ENCODE measurements at places on chromosomes 5 and 9.

GRCh38 chr9:89434636-89435035 is 63.3 kb downstream of the SEMA4D start:
- no peak for DNase-seq

DNA sequence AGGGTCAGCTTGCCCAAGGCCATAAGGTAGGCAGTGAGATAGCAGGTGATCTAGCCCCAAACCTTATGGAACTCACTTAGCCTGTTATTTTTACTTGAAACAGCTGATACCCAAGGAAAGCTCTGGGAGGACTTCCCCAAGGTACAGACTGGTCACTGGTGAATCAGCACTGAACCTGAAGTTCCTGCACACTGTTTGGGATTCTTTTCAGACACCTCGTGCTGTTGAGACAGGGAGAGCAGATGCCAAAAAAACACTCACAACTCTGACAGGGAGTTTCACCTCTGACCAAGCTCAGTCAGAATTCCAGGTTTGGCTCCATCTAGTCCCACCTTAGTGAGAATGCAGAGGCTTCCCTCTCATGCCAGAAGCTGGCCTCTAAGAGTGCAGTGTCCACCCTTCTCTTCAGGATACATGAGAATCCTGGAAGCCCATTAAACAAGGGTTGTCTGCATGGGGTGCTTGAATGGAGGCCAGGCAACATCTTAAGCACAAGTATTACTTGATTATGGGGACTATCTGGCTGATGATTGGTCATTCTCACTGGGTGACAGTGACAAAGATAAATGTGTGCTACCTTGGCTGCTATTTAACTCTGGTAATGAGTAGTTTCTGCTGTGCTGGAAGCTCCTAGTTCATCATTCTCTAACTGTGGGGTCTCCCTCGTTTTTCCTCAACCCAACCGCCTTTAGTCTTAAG is 122.8 kb upstream of the SLIT3 start:
- DNase-seq: peak; percentile 28

DNA sequence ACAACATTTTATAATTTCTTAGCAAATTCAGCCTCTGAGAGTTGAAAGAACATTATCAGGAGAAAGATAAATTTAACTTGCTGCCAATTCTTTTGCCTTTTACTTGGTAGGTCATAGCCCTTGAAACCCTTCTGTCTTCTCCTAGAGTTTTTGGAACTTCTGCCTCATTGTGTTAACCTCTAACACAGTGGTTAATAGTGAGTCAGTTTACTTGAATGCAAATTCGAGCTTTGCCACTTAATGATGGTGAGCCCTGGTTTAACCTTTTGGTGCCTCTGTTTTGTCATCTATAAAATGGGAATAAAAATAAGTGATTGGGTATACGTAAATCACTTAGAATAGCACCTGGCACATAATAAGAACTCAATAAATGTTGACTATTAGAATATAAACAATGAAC is 1.8 kb upstream of the INIP start:
- DNase-seq: peak; percentile 52

- peak; percentile 60 for DNase-seq
Observed at GRCh38 chr5:6676702-6677101, 36.5 kb upstream of the TENT4A start.

GRCh38 chr5:76689321-76690036 is 26.4 kb upstream of the F2R start:
- DNase-seq: peak; percentile 96

GRCh38 chr5:158560170-158560569 is 539.5 kb downstream of the EBF1 start:
- DNase-seq: peak; percentile 67

DNA sequence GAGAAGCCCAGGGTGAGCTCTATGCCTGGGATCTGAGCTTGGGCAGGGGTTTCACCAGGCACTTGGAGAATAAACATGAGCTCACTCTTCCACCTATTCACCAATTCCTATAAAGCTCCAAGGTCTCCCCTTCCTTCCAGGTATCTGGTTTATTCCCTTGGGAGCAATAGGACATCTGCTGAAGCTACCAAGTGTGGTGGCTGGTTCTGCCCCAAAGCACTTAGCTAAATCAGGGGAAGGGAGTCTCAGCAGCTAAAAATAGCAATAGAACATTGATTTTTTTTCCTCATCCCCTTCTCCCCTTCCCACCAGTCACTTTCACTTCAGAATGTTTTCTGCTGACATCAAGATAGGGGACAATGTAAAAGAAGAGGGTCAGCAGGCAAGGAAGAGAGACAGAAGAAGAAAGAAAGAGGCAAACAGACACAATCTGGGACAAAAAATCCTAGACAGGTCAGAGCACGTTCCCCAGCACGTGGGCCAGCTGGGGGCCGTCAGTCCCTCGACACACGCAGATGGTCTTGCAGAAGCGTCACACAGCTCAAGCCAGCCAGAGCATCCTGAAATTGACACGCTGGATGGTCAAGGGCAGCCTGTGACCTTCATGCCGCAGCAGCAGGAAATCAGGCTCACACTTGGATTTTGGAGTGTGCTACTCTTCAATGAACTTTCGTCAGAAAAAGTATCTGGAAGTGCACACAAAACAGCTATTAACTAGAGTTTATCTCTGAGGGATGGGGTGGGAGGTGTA is 176.0 kb downstream of the ZNF608 start:
- DNase-seq: no peak

GRCh38 chr5:88934439-88934838 is 51.5 kb upstream of the MEF2C start:
- DNase-seq: no peak

GRCh38 chr9:21479152-21479702 is 2.9 kb downstream of the IFNE start:
- peak; percentile 62 for DNase-seq

- no peak for DNase-seq
Observed at GRCh38 chr9:91773156-91773555, 176.9 kb downstream of the ROR2 start.

GRCh38 chr5:103444333-103445038 is 118.1 kb downstream of the NUDT12 start:
- no peak for DNase-seq

GRCh38 chr9:126700903-126701812 is 87.4 kb downstream of the LMX1B start:
- DNase-seq: no peak

DNA sequence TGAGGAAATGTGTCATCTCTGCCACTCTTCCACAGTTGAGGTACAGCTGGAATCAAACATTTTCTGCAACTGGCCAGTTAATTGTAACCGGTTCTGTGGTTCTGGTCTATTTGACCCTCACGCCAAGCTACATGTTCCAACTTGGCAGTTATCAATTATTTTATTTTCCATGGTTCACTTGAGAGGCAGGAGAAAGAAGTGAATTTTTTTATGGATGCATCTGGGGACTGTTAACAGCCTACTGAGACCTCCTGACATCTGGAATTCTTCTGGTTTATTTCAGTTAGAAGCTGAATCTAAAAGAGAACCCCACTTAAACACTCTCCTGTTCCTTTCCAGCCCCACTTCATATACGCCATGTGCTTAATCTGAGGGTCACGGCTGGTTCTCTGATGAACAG is 372.3 kb downstream of the DNAH5 start:
- no peak for DNase-seq

- DNase-seq: peak; percentile 89
Observed at GRCh38 chr5:72179028-72179815, 71.9 kb downstream of the MAP1B start.

DNA sequence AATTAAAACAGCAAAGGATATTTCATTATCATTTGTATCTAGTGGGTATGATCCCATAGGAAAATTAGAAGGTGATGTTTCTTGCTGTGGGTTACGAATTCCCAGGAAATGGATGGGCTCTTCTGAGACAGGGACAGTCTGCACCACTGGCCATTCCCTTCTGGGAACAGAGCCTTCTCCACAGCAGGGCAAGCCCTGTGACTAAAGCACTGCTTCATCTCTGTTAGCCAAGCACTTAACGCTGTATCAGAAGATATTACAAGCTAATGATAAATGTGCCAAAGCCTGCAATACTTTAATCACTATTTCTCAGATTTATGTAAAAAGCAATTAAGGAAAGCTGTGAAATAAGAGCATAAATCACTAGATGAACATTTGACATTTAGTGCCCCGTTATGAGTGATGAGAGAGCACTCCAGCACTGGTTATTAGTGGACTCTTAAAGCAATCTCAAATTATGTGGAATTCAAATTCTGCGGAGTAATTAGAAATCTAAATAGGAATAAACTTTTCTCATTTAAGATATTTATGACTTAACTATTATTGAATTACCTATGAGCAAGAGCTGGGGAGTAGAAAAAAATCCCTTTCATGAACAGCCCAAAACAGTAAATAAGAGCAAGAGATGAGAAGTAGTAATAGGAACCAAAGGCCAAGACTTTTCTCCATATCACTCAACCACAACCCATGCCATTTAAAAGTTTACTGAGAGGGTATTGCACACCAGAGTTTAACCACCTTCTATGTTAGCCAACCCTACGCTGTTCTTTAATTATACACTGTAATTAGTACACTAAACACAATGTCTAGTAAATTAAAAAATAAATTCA is 49.2 kb downstream of the FAM240B start:
- DNase-seq: no peak

- DNase-seq: no peak
Observed at GRCh38 chr5:104731331-104731730, 1168.7 kb upstream of the NUDT12 start.

GRCh38 chr9:8489835-8490234 is 690.3 kb upstream of the DMAC1 start:
- DNase-seq: peak; percentile 2

GRCh38 chr5:151047814-151048425 is 27.5 kb downstream of the GPX3 start:
- DNase-seq: peak; percentile 29

All from fibroblast of mammary gland (primary cell).